ENCODE measurements at places on chromosomes 12 and 14.

DNA sequence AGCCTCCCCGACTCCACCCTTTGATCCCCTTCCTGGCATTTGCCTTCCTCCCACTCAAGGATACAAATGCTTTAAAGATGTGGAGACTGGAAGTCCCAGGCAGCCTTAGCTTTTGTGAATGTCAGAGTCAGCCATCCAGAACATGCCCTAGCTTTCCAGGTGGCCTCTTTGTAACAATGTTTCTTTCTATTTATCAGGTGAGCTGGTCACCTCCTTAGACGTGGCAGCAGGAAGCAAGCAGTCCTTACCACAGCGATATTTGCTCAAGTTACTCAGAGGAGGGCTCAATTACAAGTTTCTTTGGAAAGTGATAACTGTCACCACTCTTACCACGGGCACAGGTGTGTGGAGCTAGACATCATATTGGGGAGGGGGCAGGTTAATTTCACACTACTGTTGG is 4.9 kb downstream of the GALNT6 start:
- DNase-seq: no peak

DNA sequence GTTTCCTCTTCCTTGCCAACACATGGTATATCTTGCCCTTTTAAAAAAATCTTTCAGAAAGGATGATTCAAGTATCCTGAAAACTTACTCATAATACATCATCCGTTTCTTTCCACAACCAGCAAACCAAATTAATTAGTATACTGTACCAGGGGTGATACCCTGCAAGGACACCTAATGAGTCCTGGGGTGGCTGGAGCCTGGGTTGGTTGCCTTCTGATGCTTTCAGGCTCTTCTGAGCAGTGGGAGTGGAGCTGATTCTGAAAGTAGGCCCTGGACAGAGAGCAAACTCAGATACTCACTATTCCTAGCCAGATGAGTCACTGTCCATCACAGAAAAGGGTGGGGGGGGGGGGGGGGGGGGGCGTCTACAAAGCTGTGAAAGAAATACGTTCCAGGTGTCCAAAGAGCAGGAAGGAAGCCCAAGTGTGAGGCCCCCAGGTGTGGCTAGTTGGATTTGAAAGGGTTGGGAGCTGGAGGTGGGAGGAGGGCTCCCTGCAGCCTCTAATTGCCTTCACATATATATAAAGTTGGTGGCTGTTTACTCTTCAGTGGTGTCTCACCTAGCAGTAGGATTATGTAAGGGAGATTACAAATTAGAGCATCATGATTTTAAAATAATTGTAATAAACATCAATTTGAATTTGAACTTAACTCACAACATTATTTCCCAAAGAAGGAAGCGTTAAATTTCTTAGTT is 36.5 kb downstream of the FBXO33 start:
- no peak for DNase-seq

GRCh38 chr12:122003651-122004611 is 17.8 kb upstream of the BCL7A start:
- no peak for DNase-seq

GRCh38 chr12:30002677-30003076 is 218.9 kb upstream of the TMTC1 start:
- DNase-seq: no peak

- DNase-seq: no peak
Measured at GRCh38 chr12:66602483-66603143, 76.3 kb downstream of the GRIP1 start.

GRCh38 chr12:104048811-104049210 is 1.2 kb downstream of the GLT8D2 start:
- DNase-seq: no peak

GRCh38 chr14:51012055-51012454 is 67.8 kb upstream of the PYGL start:
- no peak for DNase-seq

DNA sequence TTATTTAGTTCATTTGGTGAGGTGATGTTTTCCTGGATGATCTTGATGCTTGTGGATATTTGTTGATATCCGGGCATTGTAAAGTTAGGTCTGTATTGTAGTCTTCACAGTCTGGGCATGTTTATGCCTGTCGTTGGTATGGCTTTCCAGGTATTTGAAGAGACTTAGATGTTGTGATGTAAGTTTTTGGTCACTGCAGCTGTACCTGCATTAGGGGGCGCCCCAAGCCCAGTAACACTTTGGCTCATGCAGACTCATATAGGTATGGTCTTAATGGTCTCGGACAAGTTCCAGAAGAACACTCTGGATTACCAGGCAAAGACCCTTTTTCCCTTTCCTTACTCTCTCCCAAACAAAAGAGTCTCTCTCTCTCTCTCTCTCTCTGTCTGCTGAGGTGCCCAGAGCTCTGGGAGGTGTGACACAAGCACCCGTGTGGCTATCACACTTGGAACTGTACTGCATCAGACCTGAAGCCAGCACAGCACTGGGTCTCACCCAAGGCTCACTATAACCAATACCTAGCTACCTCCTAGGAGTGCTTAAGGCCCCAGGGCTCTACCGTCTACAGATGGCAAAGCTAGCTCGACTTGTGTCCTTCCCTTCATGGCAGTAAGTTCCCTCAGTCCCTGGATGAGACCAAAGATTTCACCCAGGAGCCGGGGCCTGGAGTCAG is 425.8 kb upstream of the ATXN7L3B start:
- DNase-seq: no peak

DNA sequence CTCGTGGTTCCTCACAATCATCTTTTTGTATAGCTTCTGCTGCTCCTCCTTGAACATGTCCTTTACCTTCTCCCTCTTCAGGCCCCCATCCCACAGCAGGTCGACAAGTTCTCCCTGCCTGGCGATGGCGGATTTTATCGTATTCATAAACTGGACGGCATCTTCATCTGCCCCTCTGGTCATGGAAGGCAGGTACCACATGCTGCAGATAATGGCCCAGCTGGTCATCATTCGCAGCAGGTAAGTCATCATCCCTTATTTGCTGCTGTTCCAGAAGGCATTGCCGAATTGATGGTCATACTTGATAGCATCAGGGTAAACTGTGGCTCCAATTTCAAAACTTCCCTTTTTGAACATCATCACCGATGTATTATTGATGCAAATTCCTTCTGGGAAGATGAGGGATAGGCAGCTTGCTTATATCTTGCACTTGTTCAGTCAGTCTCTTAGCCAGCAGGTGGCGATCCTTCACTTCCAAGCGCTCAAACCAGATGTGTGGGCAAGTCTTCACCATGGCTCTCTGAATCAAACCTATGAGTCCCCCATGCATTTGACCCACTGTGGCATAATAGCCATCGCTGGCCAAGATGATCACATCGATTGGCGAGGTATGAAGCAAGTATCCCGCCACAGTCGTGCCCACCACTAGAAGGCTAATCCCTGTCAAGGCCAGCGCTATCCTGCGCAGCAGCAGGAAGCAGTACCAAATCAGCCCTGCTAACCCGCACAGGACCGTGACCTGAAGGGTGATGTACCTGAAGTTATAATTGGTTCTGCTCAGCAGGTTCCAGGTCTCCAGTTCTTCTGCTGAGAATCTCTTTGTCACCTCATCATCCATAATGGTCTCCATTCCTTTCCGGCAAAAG is 381.5 kb upstream of the STXBP6 start:
- no peak for DNase-seq

DNA sequence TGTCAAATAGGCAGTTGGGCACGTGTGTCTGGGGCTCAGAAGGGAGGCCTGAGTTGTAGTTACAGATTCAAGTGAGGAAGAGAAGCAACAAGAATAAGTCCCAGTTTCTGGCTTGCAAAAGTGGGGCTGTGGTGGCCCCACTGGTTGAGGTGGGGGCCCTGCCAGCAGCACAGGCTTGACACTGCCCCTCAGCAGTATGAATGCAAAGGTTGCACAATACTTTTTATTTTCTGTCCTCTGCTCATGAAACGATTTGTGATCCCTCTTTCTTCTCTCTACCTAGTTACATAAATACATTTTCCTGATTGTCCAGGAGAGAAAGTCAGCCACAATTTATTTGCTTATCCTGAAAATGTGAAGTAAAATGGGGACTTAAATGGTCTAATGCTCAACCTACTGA is 577.8 kb downstream of the AACS start:
- no peak for DNase-seq

DNA sequence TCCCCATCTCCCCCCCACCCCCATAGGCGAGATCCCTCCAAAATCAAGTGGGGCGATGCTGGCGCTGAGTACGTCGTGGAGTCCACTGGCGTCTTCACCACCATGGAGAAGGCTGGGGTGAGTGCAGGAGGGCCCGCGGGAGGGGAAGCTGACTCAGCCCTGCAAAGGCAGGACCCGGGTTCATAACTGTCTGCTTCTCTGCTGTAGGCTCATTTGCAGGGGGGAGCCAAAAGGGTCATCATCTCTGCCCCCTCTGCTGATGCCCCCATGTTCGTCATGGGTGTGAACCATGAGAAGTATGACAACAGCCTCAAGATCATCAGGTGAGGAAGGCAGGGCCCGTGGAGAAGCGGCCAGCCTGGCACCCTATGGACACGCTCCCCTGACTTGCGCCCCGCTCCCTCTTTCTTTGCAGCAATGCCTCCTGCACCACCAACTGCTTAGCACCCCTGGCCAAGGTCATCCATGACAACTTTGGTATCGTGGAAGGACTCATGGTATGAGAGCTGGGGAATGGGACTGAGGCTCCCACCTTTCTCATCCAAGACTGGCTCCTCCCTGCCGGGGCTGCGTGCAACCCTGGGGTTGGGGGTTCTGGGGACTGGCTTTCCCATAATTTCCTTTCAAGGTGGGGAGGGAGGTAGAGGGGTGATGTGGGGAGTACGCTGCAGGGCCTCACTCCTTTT is 2.7 kb downstream of the GAPDH start:
- DNase-seq: no peak

DNA sequence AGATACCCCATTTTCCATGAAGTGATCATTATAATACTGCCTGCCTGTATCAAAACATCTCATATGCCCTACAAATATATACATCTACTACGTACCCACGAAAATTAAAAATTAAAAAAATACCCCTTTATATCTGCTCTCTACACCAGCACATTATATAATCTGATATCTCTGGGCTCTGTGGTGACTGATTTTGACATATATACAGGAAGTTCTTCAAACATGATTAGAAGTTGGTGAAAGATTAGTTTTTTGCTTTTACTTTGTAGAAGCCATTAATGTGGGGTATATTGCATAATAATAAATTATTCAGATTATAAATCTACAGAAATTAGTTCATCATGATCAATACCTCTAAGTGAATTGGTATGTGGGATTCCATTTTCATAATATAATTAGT is 126.7 kb upstream of the MDM1 start:
- no peak for DNase-seq

- no peak for DNase-seq
Measured at GRCh38 chr14:87387806-87388205, 605.2 kb downstream of the GALC start.

- peak; percentile 21 for DNase-seq
Measured at GRCh38 chr12:64221651-64222008, 466 bp downstream of the KICS2 start.

GRCh38 chr14:55071870-55072640 is 20.6 kb downstream of the MAPK1IP1L start:
- DNase-seq: no peak

- DNase-seq: no peak
Measured at GRCh38 chr12:24535334-24536069, 413.4 kb downstream of the BCAT1 start.

- no peak for DNase-seq
Measured at GRCh38 chr12:1562813-1563407, 31.5 kb downstream of the FBXL14 start.

- DNase-seq: no peak
Measured at GRCh38 chr12:31558521-31558920, 32.4 kb downstream of the DENND5B start.

DNA sequence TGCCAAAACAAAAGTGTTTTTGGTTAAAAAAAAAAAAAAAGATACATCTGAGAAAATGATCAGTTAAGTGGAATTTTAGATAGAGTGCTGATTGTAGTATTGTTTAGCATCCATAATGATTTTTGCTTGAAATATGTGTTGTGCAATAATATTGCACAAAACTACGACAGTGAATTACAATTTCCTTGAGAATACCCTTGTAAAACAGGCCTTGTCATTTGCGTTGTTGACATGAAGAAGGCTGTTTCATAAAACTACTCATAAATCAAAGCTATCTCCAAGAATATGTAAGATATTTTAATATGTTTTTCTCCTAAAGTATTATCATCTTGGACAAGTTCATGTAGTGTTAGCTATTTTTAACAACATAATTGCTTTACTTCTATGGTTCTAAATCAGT is 1077.0 kb downstream of the LRFN5 start:
- no peak for DNase-seq

- no peak for DNase-seq
Measured at GRCh38 chr12:124448955-124449622, 118.3 kb downstream of the NCOR2 start.

DNA sequence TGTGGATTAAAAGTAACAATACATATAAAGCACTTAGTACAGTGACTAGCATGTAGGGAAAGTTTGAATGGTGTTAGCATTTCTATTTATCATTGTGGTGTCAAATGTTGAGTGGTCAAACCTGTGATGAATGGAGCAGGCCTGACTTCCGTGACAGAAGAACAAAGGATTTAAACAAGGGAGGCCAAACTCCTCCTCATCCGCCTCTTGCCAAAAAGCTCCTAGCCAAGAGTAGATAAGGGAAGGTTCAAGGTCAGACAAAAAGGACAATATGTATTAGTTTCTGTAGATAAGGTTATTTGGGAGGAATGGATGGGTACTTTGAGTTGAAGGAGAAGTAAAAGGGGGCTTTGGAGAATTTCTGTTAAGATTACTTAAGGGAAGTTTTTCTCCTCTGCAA is 6.5 kb downstream of the RNASE7 start:
- no peak for DNase-seq

DNA sequence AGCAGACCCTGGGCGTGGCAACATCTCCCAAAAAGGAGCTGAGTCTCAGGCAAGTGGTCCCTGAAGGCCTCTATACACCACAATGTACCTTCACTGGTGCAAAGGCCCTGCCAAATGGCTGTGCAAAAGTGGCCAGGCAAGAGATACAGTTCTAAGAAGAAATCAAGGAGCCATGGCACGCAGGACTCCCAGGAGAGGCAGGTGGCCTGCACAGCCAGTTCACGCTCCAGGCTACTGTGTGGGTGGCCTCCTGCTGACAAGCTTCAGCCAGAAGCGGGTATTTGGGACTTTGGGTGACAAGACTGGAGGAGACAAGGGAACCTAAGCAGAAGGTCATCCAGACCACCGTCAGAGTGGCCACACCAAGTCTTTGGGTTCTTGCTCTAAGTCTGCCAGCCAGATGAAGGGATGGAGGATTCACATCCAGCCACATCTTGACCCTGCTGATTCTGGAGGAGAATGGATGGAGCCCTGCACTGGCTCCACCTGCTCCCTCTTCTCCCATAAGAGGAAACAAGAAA is 20.5 kb upstream of the ZFP36L1 start:
- no peak for DNase-seq
